ENCODE measurements at places on chromosomes 3 and 15. TPM values are rescaled to one million over a fixed set of nuclear protein-coding genes. Genes with fewer than 3 reads are reported as not detected.
A peak's percentile ranks its signal among the peaks of the same experiment; 100 is the strongest.

DNA sequence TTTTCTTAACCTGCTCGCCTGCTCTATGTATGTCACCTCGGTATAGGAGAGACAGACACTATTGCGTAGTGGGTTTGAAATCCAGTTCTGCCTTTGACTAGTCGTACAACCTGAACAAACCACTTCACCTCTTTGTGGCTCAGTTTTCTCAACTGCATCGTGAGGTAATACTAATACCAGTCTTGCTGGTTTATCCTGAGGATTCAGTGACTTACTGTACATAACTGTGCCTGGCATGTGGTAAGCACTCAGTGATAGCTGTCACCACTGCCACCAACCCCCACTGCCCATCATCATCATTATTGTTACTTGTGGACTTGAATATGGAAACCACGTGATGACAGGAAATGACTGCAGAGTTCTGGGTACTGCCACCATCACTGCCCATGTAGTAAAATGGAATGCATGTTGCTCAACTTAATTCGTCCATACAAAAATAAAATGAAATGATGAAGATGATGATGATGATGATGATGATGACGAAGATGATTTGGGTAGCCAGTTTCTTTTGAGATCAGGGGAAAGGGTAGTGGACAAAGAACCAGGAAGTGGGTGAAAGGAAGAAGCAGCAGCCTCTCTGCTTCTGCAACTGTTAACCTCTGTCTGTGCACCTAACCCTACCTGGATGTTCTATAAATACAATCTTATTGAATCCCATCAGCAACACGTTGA lies 228.1 kb downstream of the FEZF2 start:
- no peak for DNase-seq
- no peaks in the 10 kb centered on the region for H3K36me3 ChIP-seq
- H3K27me3 ChIP-seq = peaks cover under 1% of the 10 kb centered on the region
- H3K27ac ChIP-seq = no peak overlapping the region
- H3K4me3 ChIP-seq = peak overlapping the region; percentile 45

The ZPLD1 gene
- polyA plus RNA-seq = not detected

- DNase-seq = no peak
- H3K27me3 ChIP-seq = peaks cover 7% of the 10 kb centered on the region
- no peaks in the 10 kb centered on the region for H3K4me1 ChIP-seq
- H3K4me3 ChIP-seq = no peak overlapping the region
Observed at GRCh38 chr15:41207687-41208448, 22.7 kb downstream of the EXD1 start.

DNA sequence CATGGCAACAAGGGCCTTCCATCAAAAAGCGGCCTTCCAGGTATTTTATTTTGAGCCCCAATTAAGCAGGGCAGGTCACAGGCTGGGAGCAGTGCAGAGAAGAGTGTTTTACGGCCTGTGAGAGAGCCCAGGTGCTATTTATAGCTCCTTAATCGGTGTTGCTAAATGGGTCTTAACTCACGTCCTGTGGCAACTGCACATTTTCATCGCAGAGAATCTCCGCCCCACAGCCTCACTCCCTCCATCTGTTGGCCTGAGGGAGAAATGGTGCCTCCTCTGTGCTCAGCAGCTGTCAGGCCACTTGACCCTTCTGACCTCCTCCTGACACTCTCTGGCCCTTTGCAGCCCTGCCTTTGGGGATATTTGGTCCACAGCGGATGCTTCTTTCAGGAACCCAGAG lies 58.6 kb downstream of the SPSB4 start:
- H3K4me1 ChIP-seq = no peaks in the 10 kb centered on the region
- DNase-seq = no peak
- H3K4me3 ChIP-seq = no peak overlapping the region
- no peak overlapping the region for H3K27ac ChIP-seq

DNA sequence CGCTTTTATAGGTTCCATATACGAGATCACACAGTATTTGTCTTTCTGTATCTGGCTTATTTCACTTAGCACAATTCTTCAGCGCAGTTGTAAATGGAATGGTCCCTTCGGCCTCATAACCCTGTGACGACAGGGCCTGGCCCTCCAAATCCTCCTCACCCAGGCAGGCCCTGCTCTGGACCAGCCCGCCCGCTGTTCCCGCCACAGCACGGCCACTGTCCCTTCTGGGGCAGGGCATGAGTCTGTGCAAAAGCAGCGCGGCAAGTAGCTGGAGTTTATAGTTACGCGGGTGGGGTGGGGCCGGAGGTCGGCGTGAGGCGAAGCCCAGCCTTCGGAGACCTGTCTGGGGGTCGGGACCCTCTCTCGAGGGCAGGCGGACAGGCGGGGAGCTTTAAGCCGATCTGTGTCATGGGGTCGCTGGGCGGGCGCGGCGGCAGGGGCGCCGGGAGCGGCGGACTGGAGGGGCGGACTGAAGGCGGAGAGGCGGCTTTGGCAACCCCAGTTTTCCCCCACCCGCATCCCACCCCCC lies 543 bp downstream of the ARPIN start:
- H3K4me1 ChIP-seq = no peaks in the 10 kb centered on the region
- peaks cover 32% of the 10 kb centered on the region for H3K27me3 ChIP-seq
- H3K27ac ChIP-seq = no peak overlapping the region
- H3K36me3 ChIP-seq = peaks cover 3% of the 10 kb centered on the region
- DNase-seq = no peak
- peak overlapping the region; percentile 58 for H3K4me3 ChIP-seq

The SERPINI2 gene
- not detected for polyA plus RNA-seq

- no peaks in the 10 kb centered on the region for H3K36me3 ChIP-seq
- H3K4me3 ChIP-seq = no peak overlapping the region
- no peaks in the 10 kb centered on the region for H3K27me3 ChIP-seq
- H3K4me1 ChIP-seq = no peaks in the 10 kb centered on the region
Observed at GRCh38 chr3:118688396-118688884, 346.2 kb downstream of the IGSF11 start.

The XRN1 gene
- 57.4 TPM for polyA plus RNA-seq

DNA sequence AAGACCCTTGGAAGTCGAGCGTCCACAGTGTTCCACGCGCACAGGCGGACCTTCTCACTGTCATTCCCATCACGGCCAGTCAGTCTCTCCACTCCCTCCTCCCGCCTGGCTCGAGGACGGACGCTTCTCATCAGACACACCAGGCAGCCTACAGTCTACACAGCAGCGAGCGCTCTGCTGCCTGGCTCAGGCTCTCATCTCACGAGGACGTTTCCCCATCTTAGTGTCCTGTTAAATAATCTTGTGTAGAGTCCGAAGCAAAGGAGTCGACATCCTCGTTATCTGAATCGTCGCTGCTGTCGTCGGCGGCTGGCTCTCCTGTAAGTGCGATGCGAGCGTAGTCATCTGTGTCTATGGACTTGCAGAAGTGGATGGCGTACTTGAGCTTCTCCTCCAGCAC lies 12.4 kb upstream of the OCA2 start:
- H3K27ac ChIP-seq = peak overlapping the region; percentile 8
- no peak for DNase-seq
- H3K27me3 ChIP-seq = no peaks in the 10 kb centered on the region
- H3K36me3 ChIP-seq = peaks cover 51% of the 10 kb centered on the region
- H3K4me3 ChIP-seq = no peak overlapping the region
- no peaks in the 10 kb centered on the region for H3K4me1 ChIP-seq

DNA sequence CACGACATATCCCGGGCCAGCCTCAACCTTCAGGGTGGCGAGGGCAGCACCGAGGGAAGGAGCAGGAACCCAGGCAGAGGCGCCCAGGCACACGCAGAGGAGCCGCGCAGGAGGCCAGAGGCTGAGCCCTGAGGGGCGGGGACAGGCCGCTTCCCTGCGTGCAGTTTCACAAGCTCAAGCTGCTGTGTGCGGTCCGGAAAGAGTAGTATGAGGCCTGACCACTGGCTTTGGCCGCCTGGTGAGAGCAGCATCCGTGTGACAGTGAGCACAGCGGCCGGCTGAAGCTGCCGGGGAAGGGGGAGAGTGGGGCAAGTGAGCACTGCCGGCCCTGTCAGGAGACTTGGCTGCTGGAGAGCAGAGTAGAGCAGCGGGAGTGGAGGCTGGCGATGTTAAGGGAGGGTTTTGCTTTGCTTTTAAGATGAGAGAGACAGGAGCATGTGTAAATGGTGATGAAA lies 8.7 kb downstream of the ZDHHC19 start:
- H3K4me3 ChIP-seq = no peak overlapping the region
- H3K36me3 ChIP-seq = no peaks in the 10 kb centered on the region
- no peak for DNase-seq

- no peak for DNase-seq
- no peak overlapping the region for H3K27ac ChIP-seq
- no peaks in the 10 kb centered on the region for H3K36me3 ChIP-seq
- peaks cover 19% of the 10 kb centered on the region for H3K27me3 ChIP-seq
- no peak overlapping the region for H3K4me3 ChIP-seq
Observed at GRCh38 chr3:27076815-27077630, 292.2 kb downstream of the NEK10 start.

The CD200R1 gene
- 7.7 TPM for polyA plus RNA-seq

- no peaks in the 10 kb centered on the region for H3K27me3 ChIP-seq
- no peak for DNase-seq
- no peak overlapping the region for H3K27ac ChIP-seq
- no peaks in the 10 kb centered on the region for H3K4me1 ChIP-seq
Observed at GRCh38 chr3:76570436-76571057, 469.4 kb upstream of the ROBO2 start.

DNA sequence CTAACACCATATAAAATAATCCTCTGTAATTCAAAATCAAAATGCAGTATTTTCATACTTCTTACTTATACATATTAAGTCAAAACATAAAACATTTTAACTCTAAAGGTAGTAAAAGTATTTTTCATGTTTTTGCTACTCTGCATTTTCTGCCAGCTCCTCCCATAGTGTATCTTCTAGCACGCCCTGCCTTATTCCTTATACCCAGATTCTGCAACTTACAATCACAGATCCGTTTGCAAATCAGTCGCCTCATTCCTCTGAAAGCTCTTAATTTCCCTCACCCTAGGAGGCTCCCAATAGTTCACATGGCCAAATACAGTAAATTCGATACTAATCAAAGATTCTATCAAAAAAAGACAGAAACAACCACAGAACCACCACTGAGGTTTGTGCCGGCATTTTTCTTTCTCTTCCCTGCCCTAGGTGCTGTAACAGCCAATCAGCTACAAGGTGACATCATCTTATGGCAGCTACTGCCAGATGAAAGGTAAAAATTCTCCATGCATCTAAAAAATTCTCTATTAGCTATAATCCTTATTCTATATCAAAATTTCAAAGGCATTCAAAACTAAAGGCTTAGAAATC lies 72.9 kb downstream of the CLASP2 start:
- H3K4me1 ChIP-seq = peaks cover 17% of the 10 kb centered on the region
- H3K4me3 ChIP-seq = peak overlapping the region; percentile 84
- no peaks in the 10 kb centered on the region for H3K27me3 ChIP-seq
- peaks cover 14% of the 10 kb centered on the region for H3K36me3 ChIP-seq

GRCh38 chr3:30548600-30548999 lies 57.8 kb upstream of the TGFBR2 start:
- no peaks in the 10 kb centered on the region for H3K36me3 ChIP-seq
- H3K4me3 ChIP-seq = no peak overlapping the region
- peaks cover 9% of the 10 kb centered on the region for H3K4me1 ChIP-seq
- no peak for DNase-seq
- peak overlapping the region; percentile 29 for H3K27ac ChIP-seq

DNA sequence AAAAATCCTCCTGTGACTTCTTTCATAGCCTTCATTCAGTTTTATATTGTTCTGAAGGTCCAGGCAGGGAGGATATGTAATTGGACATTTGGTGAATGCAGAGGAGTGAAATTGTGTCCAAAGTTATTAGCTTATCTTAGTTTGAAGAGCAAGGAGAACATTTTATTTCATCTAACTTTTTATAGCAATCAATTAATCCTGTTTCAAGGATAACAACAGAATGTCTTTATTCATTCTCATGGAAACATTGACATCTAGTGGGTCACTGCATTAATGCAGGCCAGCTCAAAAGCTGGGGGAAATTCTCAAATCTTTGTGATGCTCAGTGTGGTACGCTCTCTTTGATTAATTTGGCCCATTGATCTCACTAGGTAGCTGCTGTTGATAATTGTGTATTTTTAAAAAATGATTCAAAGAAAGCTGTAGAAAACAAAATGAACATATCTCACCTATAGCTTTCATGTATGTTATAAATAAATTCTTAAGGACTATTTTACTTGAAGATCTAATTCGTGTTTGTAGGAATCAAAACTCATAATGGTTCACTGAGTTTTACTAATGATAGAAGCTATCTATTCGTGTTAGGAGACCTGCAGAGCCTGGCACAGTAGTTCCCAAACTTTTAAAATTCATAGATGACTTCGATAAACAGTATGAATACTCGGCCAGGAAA lies 150.8 kb upstream of the KCNMB2 start:
- no peaks in the 10 kb centered on the region for H3K27me3 ChIP-seq
- no peaks in the 10 kb centered on the region for H3K4me1 ChIP-seq
- DNase-seq = no peak
- no peak overlapping the region for H3K27ac ChIP-seq
- H3K4me3 ChIP-seq = no peak overlapping the region

The CIB1 gene
- 232 TPM for polyA plus RNA-seq

DNA sequence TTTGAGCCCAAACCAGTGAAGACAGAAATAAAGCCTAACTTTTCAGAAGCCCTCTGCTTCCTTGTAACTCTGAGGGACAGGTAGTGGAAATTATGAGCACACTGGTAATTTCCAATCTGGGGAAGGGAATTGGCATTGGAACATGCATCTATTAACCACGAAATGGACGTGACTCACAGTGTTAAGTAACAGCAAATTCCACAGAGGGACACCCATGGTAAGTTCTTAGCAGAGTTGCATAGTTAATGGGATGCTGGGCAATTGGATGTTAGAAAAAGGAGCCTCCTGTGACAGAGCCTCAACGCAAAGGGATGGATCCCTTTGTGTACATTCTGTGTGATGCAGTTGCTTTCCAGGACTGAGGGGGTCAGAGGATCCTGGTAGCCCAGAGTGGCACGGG lies 168.6 kb downstream of the SEMA6D start:
- no peaks in the 10 kb centered on the region for H3K4me1 ChIP-seq
- no peak overlapping the region for H3K27ac ChIP-seq
- DNase-seq = no peak
- peaks cover 19% of the 10 kb centered on the region for H3K27me3 ChIP-seq
- H3K4me3 ChIP-seq = no peak overlapping the region
- no peaks in the 10 kb centered on the region for H3K36me3 ChIP-seq

DNA sequence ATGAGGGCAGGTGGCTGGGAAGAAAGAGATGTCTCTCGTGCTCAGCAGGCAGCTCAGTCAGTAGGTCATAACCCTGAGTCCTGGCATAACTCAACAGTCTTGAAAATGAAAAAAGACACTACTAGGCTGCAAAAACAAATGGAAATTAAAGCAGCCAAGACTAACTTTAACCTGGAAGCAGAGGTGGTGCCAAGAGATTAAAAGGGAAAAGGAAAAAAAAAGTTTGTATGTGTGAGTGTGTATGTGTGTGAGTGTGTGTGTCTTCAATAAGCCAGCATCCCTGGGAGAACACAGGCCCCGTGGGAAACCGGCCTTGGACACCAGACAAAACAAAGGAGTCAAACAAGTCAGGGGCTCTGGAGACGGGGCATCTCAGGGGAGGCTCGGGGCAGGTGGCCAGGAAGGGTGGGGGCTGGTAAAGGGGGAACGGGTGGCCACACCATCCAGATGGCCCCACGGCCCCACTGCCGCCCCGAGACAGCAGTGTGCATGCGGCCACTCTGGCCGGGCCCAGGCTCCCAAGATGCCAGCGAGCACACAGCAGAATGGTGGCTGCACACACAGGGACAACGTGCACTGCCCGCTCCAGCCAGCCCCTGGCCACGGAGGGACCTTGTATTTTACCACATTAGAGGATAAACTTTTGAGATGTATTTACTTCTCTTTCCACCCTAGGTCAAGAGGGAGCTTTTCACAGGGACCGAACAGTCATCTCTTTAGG lies 23.8 kb downstream of the CYFIP1 start:
- no peak for DNase-seq
- H3K4me3 ChIP-seq = no peak overlapping the region
- no peaks in the 10 kb centered on the region for H3K27me3 ChIP-seq
- no peaks in the 10 kb centered on the region for H3K4me1 ChIP-seq

- no peaks in the 10 kb centered on the region for H3K27me3 ChIP-seq
- H3K4me1 ChIP-seq = peaks cover 72% of the 10 kb centered on the region
- H3K27ac ChIP-seq = peak overlapping the region; percentile 90
- peak overlapping the region; percentile 73 for H3K4me3 ChIP-seq
Observed at GRCh38 chr3:16482770-16483531, 30.5 kb downstream of the RFTN1 start.
